Spinal cord (tissue), 10 donors: ENCODE measurements at places on chromosomes 4 and X.

GRCh38 chr4:140300271-140300970, 73.0 kb upstream of the SCOC start:
- no peak for DNase-seq

DNA sequence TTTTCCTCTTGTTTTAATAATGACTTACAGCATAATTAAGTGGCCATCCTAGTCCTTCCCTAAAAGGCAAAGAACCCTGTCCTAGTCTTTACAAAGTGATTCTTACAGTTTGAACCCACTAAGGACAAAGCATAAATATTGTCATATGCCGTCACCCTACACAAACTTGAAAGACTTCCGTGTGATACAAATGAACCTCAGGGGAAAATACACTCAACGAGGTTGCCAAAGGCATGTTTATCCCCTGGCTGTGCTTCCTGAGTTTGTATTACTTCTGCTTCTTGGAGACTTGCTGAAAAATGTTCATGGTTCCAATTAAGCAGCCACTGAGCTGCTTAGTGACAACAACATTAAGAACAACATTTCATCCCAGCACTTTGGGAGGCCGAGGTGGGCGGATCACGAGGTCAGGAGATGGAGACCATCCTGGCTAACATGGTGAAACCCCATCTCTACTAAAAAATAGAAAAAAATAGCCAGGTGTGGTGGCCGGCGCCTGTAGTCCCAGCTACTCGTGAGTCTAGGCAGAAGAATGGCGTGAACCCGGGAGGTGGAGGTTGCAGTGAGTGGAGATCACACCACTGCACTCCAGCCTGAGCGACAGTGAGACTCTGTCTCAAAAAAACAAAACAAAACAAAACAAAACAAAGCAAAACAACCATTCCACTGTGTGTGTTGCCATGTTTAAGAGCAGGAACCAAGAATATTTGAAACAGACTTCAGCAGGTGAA, 16.2 kb downstream of the RASSF6 start:
- no peak for DNase-seq

GRCh38 chr4:135927651-135928050, 1604.6 kb downstream of the PCDH18 start:
- DNase-seq: no peak

- no peak for DNase-seq
Observed at GRCh38 chr4:73315091-73315490, 56.5 kb upstream of the ANKRD17 start.

- DNase-seq: no peak
Observed at GRCh38 chrX:53239474-53239873, 14.5 kb upstream of the KDM5C start.

DNA sequence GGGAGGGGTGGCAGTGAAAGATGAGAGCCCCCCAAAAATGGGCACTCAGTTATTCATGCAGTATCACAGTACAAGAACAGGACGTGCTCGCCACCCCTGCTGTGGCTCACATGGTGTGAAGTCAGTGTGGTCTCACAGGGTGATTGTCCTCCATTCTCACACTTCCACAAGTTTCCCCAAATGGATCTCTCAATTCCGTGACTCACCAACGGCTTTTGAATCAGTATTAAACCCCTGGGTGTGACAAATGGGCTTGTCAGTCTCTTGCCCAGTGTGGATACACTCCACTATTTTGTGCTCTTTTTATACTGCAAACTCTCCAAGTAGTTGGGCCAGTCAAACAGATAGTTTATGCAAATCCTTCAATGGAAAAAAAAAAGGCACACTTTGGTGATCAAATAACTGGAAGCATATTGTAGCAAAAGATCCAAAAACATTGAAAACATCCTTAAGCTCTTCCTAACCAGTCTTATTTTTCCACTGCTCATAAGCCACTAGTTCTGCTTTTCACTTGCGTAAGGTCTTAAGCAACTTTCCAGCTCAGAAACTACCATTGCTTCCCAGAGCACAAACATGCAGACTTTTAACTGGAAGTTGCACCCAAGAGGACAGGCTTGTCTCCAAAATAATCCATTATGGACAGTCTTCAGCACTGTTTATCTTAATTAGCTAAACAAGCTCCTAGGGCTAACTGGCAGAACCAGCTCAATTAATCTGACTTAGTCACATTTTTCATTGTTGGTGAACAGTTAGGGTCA, 365.7 kb downstream of the PPP3CA start:
- no peak for DNase-seq

- no peak for DNase-seq
Observed at GRCh38 chr4:105248613-105249012, 101.9 kb downstream of the TET2 start.

DNA sequence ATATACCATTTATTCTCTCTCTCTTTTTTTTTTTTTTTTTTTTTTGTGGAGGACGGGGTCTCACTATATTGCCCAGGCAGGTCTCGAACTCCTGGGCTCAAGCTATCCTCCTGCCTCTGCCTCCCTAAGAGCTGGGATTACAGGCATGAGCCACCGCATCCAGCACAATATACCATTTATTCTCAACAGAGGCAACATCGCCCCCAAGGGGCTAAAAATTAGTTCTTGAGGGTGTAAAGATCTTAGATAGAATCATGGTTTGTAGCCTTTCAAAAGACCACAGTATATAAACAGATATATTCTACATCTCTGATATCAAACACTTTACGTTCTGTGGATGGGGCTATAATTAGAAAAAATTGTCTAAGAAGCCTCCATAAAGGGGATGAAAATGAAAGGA, 39.8 kb upstream of the TCEAL2 start:
- DNase-seq: no peak

DNA sequence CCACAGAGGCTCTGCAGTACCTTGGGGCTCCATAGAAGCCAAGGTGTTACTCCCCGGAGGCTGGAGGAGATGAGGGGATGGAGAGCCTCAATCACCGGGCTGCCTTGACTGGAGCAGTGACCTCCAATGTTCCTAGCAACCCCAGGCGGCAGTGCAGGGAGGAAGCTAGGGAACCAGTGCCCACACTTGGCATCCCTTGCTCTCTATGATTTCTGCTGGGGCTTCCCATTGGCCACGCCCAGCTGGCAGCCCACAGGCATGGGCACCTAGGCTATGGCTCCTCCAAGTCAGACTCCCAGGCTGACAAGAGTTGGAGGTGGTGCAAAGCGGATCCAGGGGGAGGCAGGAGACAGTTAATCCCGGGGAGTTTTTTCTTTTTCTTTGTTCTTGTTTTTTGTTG, 229.7 kb downstream of the EVC2 start:
- DNase-seq: no peak

DNA sequence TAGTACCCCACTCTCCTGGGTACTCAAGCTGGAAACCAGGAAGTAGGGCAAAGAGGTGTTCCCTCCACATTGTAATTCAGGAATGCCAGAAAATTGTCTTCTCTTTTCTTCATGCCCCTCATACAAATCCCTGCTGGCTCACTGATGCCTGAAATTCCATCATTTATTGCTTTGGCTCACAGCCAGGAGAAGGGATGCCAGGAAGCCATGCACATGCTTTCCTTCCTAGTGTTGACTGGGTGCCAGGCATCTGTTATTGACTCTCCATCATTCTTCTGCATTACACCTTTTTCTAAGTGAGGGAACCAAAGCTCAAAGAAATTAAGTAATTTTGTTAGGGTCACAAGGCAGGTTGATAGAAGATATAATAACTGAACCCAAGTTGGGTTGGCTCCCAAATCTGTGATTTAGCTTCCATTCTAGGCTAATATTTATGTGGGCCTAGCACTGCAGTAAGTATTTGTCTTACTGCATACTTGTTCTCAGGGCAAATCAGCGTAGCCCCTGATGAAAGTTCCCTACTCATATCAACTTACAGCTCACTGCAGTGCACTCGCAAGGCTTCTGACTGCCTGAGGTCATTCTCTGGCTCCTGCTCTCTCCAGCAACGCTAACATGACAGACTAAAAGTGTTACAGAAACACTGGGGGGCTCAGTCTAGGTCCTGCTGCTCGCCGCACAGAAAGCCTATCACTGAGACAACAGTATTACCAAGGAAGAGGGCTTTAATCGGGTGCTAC, 89.0 kb downstream of the TRAPPC11 start:
- no peak for DNase-seq

GRCh38 chr4:24550441-24551175, 33.7 kb downstream of the DHX15 start:
- DNase-seq: no peak

DNA sequence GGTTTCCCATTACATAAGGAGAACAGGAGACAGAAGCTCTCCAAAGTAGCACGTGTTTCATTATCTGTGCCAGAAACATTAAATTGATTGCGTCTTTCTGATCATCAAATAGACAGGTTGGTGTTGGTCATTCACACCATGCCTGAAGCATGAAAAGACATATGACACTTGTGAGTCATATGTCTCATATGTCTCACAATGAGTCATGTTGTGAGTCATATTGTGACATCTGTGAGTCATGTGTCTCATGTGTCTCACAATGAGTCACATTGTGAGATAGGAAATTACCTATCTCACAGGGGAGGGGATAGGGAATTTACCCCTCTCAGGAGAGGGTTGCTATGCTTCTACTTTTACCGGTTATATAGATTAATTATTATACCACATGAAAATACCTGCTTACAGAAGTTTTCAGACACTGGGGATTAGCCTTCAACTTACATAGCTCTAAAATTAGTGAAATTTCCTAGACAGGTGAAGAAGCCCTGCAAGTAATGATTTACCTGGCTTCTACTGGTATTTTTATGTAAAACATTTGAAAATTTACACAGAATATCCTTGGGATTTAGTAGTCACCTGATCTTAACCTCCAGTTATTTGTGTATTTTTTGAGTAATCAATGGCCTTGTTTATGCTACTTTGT, 80.8 kb downstream of the NPFFR2 start:
- DNase-seq: no peak

DNA sequence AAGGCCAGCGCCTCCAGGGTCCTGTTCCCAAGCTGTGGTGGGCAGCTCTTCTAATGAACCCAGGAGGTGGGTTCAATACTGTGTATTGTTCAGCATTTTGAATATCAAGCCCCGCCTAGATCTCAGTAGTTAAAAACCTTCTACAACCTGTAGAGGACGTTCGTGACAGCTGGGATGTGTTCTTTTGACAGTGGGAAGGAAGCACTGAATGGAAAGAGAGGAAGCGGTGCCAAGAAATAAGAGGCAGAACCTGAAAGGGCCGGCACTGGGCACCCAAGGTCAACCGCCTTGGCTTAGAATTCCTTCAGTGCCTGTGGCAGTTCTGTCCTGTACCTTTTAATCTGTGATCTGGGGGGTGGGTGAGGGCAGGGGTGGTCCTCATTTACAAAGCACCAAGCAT, 73.1 kb downstream of the CC2D2A start:
- DNase-seq: no peak

GRCh38 chr4:84623661-84624060, 40.7 kb downstream of the CDS1 start:
- no peak for DNase-seq

- DNase-seq: no peak
Observed at GRCh38 chr4:185587427-185588161, 52.3 kb upstream of the PDLIM3 start.
